ENCODE measurements at places on chromosomes 16 and 17.
A peak's percentile ranks its signal among the peaks of the same experiment; 100 is the strongest.

- peak; percentile 79 for DNase-seq
These were observed 24.1 kb downstream of the BAHCC1 start for GRCh38 chr17:81419319-81419885.

DNA sequence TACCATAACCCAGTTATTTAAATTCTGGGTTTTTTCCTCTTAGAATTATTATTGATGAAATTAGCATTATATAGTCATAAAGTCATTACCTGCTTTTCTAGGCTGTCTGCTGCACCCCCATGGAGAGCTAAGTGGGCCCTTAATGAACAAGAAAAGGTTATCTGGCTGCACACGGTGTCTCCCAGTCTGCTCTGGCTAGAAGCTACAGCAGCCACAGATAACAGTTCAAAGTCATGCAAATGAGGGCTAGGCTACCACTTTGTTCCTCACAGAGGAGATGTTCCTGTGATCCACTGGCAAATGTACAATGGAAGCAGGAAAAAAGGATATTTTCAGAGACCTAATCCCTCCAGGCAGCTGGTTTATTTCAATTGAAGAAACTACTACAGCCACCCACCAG is 112.1 kb downstream of the SNX11 start:
- no peak for DNase-seq

- DNase-seq, result no peak
These were observed 873 bp downstream of the PSME3IP1 start for GRCh38 chr16:57184887-57185445.

DNA sequence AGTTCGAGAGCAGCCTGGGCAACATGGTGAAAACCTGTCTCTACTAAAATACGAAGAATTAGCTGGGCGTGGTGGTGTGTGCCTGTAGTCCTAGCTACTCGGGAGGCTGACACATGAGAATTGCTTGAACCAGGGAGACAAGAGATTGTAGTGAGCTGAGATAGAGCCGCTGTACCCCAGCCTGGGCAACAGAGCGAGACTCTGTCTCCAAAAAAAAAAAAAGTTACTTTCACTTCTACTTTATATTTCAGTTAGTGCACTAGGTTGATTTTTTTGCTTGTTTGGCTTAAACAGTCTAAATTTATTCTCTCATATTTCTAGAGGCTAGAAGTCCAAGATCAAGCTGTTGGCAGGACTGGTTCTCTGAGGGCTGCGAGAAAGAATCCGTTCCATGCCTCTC is 13.4 kb downstream of the CCDC102A start:
- DNase-seq, result no peak

GRCh38 chr16:75599452-75600277 is 23.4 kb downstream of the ADAT1 start:
- DNase-seq, result no peak

GRCh38 chr17:21286909-21287702 is 2.6 kb downstream of the MAP2K3 start:
- no peak for DNase-seq

GRCh38 chr17:19365499-19365817 is 2.9 kb upstream of the B9D1 start:
- no peak for DNase-seq

DNA sequence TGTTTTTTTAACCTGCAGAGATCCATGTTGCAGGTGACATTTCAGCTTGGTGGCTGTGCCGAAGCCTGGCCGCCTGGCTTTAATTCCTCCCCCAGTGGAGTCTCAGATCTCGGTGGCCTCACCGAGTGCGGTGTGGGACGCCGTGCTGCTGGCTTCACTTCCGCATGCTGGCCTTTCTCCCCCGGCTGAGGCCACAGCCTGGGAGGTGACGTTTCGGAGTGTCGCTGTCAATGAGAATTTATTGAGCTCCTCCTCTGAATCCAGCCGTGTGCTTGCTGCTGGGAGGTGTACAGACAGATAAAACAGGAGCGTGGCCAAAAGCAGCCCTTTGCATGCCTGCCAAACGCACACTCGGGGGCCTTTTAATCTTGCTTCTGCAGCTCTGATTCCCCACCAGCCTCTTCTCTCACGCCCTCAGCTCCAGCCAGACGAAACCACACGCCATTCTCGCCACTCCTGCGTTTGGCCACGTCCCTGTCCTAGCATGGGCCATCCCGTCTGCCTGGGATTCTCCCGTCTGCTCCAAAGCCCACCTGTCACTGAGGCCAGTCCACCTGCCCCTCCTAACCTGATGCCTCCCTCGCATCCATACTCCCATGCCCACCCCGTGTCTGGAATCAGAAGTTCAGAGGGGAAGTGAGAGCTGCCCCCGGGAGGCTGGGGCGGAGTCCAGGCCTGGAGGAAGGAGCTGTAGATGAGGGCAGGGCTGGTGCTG is 3.6 kb downstream of the GSE1 start:
- DNase-seq, result no peak

- DNase-seq, result no peak
These were observed 88.4 kb downstream of the CDH13 start for GRCh38 chr16:82715160-82715559.

GRCh38 chr17:75077496-75078283 is 10.1 kb upstream of the SLC16A5 start:
- no peak for DNase-seq

GRCh38 chr16:46973996-46974324 is 486 bp upstream of the DNAJA2 start:
- DNase-seq, result no peak

DNA sequence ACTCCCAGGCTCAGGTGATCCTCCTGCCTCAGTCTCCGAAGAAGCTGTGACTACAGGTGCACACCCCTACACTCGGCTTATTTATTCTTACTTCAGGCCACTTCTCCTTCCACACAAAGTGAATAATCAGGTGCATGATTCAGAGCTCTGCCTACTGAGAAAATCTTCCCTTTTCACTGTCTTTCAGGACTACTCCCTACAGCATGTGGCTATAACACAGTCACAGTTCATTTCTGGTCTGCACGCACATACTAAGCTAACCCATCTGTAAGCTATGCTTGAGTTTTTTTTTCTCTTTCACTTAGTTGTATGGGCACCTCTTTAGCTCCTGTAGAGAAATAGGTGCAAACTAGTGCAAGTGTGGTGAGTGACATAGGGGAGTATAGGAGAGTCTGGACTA is 7.6 kb upstream of the SLFN5 start:
- DNase-seq, result no peak

- DNase-seq, result peak; percentile 93
These were observed at the start of gene FKBP10 for GRCh38 chr17:41812381-41813151. Gene FKBP10, plus strand, starts transcription at chr17:41813004. Its CDS starts 31 bp downstream, at chr17:41813035.

GRCh38 chr16:17776465-17776864 is 305.7 kb upstream of the XYLT1 start:
- DNase-seq, result no peak

DNA sequence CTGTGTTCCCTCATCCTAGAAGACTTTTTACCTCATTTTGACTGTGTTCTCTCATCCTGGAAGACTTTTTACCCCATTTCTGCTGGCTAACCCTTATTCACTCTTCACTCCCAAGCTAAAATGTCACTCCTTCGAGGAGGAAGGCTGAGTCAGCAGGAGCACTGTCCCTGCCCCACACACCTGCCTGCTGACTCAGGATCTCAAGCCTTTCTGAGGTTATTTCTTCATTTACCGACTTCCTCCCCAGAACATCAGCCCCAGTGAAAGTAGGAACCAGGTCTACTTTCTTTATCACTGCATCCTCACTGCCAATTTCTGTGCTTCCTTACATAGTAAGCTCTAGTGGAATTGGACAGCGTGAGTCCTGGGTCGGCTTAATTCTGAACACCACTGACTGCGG is 220.6 kb downstream of the HS3ST4 start:
- DNase-seq, result no peak

GRCh38 chr17:79796444-79796762 is 474 bp downstream of the CBX8 start:
- DNase-seq, result no peak

- no peak for DNase-seq
These were observed 36.2 kb downstream of the MPHOSPH6 start for GRCh38 chr16:82133798-82134197.

DNA sequence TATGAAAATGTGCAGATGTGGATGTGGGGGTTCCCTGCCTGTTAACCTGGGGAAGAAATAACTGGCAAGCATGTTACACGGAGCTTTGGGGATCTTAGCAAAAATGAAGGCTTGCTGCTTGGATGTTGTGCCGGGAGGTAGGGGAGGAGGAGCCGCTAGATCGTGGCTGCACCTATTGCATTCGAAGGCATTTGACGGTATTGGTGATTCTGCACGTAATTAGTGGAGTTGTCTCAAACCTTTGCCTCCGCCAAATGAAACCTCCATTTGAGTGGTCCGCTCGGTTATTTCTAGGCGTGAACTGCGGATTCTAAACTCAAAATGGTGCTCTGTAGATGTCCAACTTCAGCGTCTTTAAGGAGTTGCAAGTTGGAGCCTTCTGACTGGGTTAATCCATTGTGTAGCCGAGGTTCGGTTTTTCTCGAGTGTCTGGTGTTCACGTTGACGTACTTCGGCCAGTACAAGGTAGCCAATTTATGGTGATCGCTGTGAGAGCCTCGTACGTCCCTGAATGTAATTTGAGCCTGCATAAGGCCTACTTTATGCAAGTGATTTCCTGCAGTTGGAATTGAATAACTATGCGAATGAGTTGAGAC is 1.5 kb downstream of the TNRC6C start:
- peak; percentile 43 for DNase-seq

DNA sequence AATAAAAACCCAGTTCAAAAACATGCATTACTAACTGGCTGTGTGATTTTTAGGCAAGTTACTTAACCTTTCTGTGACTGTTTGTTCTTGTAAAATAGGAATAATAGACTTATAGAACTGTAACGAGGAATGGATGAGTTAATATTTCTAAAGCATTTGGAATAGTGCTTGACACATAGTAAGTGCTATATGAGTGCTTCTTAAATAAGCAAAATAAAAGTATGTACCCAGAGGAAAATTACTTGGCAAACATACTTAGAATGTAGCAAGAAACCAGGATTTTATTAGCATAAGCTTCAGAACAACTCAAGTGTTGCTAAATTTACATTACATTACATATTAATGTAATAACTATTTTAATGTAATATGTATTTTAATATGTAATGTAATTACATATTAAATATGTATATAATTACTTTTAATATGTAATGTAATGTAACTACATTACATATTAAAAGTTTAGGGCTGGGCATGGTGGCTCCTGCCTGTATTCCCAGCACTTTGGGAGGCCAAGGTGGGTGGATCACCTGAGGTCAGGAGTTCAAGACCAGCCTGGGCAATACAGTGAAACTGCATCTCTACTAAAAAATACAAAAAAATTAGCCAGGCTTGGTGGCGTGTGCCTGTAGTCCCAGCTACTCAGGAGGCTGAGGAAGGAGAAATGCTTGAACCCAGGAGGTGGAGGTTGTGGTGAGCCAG is 14.2 kb downstream of the NFAT5 start:
- no peak for DNase-seq

DNA sequence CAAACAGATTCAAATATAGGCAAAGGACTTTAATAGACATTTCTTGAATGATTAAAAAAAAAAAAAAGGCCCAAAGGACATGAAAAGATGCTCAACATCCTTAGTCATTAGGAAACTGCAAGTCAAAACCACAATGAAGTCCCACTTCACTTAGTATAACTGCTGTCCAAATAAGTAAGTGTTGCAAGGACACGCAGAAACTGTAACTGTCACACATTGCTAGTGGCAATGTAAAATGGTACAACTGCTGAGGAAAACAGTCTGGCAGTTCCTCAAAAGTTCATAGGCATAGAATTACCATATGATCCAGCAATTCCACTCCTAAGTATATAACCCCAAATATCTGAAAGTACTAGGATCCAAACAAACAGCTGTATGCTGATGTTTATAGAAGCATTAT is 112.7 kb downstream of the BRIP1 start:
- no peak for DNase-seq

- no peak for DNase-seq
These were observed 31.3 kb downstream of the TVP23A start for GRCh38 chr16:10787304-10787703.

- DNase-seq, result no peak
These were observed 46.5 kb downstream of the DNAH17 start for GRCh38 chr17:78530675-78531074.

GRCh38 chr17:80649672-80650330 is 105.2 kb downstream of the RPTOR start:
- DNase-seq, result peak; percentile 34

DNA sequence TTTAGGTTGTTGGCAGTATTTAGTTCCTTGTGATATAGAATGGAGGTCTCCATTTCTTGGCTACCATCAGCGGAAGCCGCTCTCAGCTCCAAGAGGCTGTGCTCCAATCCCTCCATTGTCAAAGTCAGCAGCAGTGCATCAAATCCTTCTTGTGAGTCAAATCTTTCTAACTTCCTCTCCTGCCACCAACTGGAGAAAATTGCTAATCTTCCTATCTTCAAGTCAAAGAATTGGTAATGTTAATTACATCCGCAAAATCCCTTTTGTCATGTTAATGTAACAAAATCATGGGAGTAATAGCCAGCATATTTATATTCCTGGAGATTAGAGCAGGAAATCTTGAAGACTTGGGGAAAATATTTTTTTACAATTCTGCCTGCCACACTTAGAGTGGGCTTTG is 436.4 kb upstream of the DYNLRB2 start:
- no peak for DNase-seq

- peak; percentile 98 for DNase-seq
These were observed at the start of gene RPL23 for GRCh38 chr17:38853292-38854219. Gene RPL23, minus strand, starts transcription at chr17:38853721. Its CDS starts 11 bp downstream, at chr17:38853710.

GRCh38 chr17:82780195-82780594 is 28.3 kb downstream of the TBCD start:
- no peak for DNase-seq

GRCh38 chr17:40322358-40323315 is 13.7 kb downstream of the RARA start:
- no peak for DNase-seq

DNA sequence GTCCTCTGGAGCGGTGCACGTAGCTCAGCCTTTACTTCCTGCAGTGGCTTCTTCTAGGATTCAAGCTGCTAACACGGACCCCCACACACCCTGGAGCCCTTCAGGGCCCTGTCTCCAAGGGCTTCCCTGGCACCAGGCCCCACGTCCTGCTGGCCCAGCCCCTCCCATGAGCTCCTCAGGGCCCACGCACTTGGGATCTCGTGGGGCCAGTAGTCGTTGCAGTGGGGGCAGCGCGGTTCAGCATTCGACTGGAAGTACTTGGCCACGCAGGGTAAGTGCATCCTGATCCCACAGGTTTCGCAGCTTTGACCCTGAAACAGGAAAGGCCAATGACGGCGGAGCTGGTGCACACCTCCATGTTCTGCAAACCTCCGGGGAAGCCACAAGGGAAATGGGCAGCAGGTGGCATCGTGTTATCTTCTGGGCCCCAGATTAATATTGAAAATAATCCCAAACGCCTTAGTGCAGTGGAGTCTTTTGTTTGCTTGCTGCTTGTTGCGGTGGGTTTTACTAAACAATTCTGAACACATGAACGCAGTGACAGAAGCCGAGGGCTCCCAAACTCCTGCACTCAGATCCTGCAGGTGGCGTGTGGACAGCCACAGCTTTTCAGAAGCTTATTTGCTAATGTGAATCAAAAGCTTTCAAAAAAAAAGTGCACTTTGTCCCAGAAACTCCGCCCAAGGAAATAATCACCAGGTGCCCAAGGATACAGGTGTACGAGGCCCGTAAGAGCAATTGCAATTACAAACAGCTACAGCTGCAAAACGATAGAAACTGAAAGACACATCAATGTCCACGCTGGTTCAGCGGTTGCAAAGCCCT is 22.4 kb downstream of the KDM8 start:
- no peak for DNase-seq
